ENCODE measurements at places on chromosomes 5 and 9.

DNA sequence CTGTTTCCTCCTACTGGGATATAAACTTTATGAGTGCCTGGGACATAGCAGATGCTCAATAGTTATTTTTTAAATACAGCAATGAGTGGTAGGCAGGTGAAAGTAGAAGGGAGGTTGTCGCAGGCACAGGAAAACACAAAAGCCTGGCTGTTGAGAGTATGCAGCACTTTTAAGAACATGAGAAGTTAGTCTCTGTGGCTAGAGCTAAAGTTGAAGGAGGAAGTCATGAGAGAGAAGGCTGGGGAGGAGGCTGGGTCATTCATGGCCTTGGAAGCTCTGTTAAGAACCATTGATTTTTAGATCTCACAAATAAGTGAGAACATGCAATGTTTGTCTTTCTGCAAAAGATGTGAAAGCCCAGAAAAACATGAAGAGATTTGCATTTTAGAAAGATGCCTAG, 126.7 kb downstream of the PRKACG start:
- no peak for DNase-seq

GRCh38 chr5:180121826-180122413, 50.4 kb upstream of the RNF130 start:
- no peak for DNase-seq

DNA sequence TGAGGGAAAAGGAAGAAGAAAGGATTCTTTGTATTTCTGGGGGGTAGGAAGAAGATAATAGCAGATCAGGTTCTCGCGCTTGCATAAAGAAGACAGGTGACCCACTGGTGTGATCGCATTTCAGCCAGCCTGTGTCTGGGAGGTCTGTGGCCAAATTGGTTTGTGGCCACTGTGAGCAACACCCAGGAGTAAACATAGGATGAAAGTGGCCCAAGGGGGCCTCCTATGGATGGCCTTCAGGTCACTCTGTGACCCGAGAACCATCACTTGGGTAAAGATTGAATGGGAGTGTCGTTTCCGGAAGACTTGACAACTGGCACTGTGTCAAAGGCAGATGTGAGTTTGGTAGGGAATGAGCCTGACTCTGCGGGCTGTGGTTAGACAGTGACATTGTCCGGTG, 34.2 kb downstream of the RAI14 start:
- DNase-seq = no peak

DNA sequence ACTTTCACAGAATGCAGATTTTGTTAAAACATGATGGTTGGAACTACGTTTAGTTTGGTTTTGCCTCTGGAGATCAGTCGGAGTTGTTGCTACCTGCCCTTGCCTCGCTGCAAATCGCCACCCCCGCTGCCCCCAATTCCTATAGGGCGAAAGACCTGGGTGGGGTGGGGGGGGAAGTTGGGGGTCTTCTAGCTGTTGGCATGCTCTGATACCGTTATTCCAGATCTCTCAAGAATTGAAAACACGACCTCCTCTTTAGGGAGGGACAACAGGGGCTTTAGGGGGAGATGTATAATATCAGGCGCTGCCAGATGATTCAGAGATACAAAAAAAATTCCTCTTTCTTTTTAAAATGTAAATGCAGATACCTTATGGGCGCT, 36.4 kb upstream of the NFIB start:
- no peak for DNase-seq

- no peak for DNase-seq
Measured at GRCh38 chr5:32916648-32917047, 205.5 kb downstream of the NPR3 start.

- no peak for DNase-seq
Measured at GRCh38 chr5:32612134-32612888, 27.0 kb downstream of the SUB1 start.

DNA sequence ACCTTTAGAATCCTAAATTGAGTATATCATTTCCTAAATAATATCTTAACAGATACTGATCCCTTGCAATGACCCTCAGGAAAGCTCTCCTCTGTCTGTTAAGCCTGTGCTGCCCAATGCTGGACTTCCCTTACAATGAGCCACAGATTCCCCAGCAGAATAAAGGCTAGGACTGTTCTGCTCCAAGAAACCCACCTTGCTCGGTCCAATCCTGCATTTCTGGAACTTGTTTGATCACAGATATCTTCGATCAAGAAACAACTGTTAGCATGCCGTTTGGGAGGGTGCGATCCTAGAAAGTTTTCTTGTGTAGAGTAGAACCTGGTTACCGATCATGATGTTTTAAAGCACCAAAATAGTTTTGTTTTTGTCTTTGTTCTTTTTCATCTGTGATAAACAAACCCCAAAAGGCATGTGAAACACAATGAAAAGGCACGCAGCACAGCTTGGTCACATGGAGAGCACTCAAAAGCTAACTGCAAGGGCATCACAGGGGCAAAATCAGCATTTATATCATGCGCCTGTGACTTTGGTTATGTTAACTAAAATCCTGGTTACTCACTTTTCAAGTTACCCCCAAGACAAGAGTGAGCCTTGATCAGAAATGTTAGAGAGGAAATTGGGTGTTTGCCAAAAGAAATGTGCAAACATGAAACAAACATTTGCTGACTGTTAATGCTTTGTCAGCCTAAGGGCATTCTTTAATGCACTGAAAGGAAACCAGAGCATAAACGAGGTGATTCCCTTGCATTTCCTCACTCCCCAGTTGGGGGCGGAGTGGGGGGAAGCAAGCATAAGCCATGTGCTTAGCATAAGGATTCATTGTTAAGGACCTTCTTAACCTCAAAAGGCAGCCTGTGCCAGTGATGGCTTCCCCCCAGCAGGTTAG, 61.9 kb upstream of the ADAMTS16 start:
- DNase-seq = no peak

GRCh38 chr5:82416512-82416911, 138.4 kb upstream of the RPS23 start:
- no peak for DNase-seq

DNA sequence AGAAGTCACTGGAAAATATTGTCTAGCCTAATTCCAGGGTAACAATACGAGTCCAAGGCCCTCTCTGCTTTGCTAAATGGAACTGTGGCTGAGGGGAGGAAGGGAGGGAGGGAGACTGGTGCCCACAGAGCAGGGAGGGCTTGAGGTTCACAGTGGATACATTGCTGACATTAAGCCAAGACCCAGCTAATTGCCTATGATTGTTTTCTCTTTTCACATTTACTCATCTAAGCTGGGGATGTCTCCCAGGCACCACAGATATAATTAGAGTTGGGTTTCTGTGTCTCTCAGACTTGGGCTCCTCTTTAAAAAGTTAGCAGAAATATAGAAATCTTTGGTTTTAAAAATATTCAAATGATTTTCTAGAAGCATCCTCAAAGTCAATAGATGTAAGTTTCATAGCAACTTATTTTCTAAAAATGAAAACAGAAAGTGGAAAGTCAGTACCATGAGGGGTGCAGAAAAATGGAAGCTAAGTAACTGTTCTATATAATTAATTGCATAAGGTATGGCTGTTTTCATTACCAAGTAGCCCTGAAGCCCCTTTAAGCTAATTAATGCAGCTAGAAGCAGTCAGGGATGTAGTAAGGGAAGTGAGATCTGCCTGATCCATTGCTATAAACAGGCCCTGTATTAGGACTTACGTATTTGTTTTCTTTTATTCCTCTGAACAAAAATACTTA, 259.8 kb downstream of the NDUFS4 start:
- DNase-seq = no peak

DNA sequence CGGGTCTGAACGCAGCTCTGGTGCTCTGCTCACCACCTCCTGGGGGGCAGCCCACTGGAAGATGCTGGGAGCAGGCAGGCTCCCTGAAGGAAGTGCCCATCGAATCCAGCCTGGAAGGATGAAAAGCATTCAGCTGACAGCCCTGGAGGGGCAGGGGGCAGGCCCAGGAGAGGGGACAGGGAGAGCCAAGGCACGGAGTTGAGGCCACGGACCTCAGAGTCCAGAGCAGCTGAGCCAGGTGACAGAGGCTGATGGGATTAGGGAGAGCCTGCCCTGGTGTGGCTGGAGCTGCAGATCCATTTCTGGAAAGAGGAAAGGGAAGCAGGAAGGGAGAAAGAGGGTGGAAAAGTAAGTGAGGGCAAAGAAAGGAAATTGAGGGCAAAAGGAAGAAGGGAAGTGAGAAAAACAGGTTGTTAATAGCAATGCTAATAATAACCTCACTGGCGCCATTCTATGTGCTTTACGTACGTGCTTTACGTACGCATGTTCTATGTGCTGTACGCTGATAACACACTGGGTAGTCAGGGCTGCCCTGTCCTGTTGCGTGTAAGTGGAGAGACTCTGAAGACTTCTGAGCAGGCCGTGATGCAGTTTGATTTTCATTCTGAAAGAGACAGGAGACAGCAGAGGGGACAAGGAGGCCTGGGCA, 52.6 kb downstream of the LMX1B start:
- DNase-seq = no peak

- DNase-seq = no peak
Measured at GRCh38 chr5:52015760-52016159, 632.5 kb downstream of the ISL1 start.

DNA sequence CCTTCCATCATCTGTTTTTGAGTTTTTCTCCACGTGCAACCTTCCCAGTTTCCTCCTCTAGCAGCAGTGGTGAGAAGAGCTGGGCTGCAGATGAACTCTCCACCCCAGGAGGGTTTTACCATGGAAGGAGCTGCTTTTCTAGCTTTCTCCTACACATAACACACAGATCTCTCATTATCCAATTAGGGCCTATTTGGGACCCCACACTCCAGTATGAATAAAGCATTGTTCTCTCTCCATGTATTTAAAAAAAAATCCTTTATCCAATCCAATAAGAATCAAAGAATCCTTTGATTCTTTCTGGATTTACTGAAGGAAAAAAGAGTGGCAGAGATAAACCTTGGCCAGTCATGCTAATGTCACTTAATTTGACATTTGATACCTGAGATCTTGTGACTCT, 31.6 kb upstream of the NAA35 start:
- DNase-seq = no peak

GRCh38 chr5:61915646-61916045, 390.4 kb upstream of the KIF2A start:
- DNase-seq = no peak

DNA sequence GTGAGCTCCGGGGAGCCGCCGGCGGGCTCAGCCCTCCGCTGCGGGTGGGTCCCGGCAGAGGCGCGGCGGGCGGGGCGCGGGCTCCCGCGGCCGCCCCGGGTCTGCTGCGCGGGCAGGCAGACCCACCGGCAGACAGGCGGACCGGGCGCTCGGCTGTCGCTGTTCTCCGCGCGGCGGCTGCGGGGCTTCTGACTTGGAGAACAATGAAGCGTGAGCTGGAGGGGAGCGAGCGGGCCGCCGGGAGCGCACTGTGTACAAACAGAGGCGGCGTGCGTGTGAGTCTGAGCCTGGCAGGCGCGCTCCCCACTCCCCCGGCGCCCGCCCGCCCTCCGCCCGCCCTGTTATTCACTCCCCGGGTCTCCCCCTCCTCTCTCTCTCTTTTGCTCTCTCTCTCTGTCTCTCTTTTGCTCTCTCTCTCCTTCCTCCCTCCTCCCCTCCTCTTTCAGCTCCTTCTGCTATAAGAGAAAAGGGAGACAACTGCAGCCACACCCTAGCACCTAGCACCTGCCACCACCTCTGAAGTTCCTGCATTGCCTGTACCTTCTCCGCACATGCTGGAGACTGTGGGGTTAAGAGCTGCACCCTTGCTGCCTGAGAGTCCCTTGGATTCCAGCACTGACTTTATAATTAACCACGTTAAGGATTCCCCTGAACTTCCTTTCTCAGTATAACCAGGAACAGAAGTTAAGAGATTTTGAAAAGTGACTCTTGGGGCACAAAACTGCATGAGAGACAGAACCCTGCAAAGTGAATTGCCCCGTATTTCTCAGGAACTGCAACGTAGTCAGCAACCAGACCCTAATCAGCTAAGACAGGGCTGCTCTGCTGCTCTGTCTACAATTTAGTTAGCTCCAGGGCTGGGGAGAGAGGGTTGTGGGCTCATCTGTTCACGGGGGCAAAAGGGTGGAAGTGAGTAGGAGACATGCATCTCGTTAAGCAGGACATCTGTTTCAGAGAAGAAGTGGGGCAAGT, at the start of gene EDIL3:
TSS of gene EDIL3 (minus strand) at position 277 of the 972 bp plus-strand sequence. CDS start 506 bp downstream, outside the sequence.
- DNase-seq = no peak

DNA sequence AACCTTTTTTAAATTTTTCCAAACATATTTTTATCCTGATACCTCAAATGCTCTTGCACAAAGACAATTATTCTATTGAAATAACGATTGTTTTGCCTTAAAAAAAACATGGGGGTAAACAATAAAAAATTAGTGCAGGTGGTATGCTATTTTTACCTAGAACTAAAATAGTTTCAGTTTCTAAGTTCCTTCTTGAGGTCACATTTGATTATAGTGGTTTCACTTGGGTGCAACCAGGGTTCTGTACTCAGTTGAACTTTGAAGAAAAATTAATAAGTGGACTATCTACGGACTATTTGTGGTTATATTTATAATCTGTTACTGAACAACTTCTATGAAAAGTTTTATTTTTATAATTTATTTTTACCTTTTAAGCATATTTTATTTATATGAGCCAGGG, 387.1 kb upstream of the IZUMO3 start:
- DNase-seq = no peak

DNA sequence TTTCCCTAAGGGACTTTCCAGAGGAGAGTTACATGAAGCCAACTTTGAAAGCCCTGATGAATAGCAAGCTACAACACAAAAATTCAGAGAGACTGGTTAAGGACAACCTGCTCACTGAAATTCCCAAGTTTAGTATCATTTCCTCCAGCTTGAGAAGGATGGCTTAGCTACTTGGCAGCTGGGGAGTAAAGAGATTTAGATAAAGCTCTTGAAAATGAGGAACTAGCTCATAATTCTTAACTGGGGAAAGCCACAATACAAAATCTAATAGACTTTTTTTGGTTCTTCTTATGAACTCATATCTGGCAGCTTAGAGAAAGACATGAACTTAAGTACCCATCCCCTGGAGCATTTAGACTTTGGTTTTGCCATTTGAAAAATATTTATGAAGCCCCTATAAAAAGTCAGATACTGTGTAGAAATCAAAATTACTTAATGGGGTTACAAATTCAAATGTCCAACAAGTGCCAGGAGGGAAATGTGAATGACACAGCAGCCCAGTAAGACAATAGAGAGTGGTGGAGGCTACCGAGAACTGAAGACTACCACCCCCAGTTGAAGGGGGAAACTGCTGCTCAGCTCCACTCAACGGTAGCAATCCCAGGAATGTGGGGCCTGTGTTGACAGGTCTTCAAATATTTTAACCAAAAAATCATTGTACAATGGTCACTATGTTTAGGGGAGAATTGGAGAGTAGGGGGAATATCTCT, 79.4 kb upstream of the ADRB2 start:
- no peak for DNase-seq

GRCh38 chr5:16593013-16593412, 23.8 kb downstream of the RETREG1 start:
- DNase-seq = no peak

- no peak for DNase-seq
Measured at GRCh38 chr9:98885575-98886295, 58.0 kb upstream of the COL15A1 start.

GRCh38 chr5:82105457-82105856, 133.6 kb downstream of the ATG10 start:
- DNase-seq = no peak

DNA sequence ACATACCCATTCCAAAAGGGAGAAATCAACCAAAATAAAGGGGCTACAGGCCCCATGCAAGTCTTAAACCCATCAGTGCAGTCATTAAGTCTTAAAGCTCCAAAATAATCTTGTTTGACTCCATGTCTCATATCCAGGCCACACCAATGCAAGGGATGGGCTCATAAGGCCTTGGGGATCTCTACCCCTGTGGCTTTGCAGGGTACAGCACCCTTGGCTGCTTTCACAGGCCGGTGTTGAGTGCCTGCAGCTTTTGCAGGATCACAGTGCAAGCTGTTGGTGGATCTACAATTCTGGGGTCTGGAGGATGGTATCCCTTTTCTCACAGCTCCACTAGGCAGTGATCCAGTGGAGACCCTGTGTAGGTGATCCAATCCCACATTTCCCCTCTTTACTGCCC, 5.0 kb upstream of the SPINK14 start:
- DNase-seq = no peak

- no peak for DNase-seq
Measured at GRCh38 chr5:160047423-160047822, 38.5 kb downstream of the TTC1 start.

All from T-helper 1 cell (primary cell).